Activated T-cell treated with anti-CD3 and anti-CD28 coated beads, Interleukin-2, amount 50 U/mL, for 72 hours (primary cell): ENCODE measurements at places on chromosomes 5 and 9. TPM values are rescaled to one million over a fixed set of nuclear protein-coding genes. Genes with fewer than 3 reads are reported as not detected.

The HNRNPA0 gene
- total RNA-seq: 36.3 TPM

DNA sequence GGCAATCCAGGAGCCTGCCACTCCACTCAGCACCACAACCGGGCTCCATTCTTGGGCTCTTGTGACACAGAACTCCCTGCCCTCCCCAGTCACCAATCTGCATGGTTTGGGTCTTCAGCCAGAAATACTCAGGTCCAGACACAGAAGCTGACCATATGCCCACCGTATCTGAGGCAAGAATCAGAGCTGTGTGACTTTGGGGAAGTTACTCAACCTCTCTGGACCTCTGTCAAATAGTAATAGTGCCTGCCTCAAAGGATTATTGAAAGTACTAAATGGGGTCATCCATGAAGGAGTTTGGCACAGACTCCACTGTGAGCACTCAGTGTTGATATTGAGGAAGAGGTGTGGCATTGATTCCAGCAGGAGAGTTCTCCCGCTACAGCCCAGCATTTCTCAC, 67.5 kb downstream of the PCDH1 start:
- peaks cover 62% of the 10 kb centered on the region for H3K27me3 ChIP-seq
- DNase-seq: no peak
- no peak overlapping the region for H3K27ac ChIP-seq
- H3K36me3 ChIP-seq: no peaks in the 10 kb centered on the region

The OBP2B gene
- total RNA-seq: not detected

DNA sequence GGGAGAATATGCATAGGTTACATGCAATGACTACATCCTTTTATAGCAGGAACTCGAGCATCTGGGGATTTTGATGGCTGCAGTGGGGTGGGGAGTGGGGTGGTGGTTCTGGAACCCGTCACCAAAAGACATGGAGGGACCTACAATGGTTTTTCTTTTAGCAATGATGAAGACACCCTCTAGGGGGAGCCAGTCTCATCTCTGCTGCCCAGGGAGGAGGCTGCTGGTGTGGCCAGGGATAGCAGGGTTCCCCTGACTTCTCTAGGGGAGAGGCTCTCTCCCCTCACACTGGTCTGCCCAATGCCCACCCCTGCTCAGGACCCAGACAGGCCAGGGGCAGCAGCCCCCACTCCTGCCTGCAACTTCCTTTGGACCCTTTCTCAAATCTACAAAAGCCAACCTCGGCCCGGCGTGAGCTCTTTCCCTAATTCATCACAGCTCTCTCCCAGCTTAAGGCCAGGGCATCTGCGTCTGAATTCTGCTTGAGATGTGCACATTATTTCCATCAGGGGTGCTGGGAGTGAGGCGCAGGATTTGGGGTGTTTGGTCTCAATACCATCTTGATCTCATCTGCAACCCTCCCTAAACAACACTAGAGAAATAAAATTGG, 73.6 kb upstream of the RETREG1 start:
- no peaks in the 10 kb centered on the region for H3K36me3 ChIP-seq
- no peaks in the 10 kb centered on the region for H3K27me3 ChIP-seq
- peaks cover 9% of the 10 kb centered on the region for H3K4me1 ChIP-seq
- peak; percentile 14 for DNase-seq

GRCh38 chr5:101160002-101160401, 256.9 kb upstream of the ST8SIA4 start:
- no peak overlapping the region for H3K4me3 ChIP-seq
- H3K27me3 ChIP-seq: no peaks in the 10 kb centered on the region
- peaks cover 3% of the 10 kb centered on the region for H3K36me3 ChIP-seq

The SLC4A9 gene
- 0.07 TPM for total RNA-seq

- no peak overlapping the region for H3K4me3 ChIP-seq
- no peaks in the 10 kb centered on the region for H3K27me3 ChIP-seq
- no peaks in the 10 kb centered on the region for H3K36me3 ChIP-seq
Observed at GRCh38 chr5:147752033-147752432, 30.5 kb downstream of the JAKMIP2 start.

The RUSC2 gene
- 3.8 TPM for total RNA-seq

GRCh38 chr5:65858316-65858715, 68.1 kb upstream of the ERBIN start:
- no peaks in the 10 kb centered on the region for H3K27me3 ChIP-seq
- no peaks in the 10 kb centered on the region for H3K36me3 ChIP-seq
- no peak for DNase-seq

GRCh38 chr5:150361301-150361700, 3.8 kb downstream of the TCOF1 start:
- H3K4me1 ChIP-seq: peaks cover 43% of the 10 kb centered on the region
- H3K4me3 ChIP-seq: no peak overlapping the region
- no peak for DNase-seq
- H3K27ac ChIP-seq: peak overlapping the region; percentile 5
- H3K27me3 ChIP-seq: no peaks in the 10 kb centered on the region

The N4BP3 gene
- total RNA-seq: 5.6 TPM

DNA sequence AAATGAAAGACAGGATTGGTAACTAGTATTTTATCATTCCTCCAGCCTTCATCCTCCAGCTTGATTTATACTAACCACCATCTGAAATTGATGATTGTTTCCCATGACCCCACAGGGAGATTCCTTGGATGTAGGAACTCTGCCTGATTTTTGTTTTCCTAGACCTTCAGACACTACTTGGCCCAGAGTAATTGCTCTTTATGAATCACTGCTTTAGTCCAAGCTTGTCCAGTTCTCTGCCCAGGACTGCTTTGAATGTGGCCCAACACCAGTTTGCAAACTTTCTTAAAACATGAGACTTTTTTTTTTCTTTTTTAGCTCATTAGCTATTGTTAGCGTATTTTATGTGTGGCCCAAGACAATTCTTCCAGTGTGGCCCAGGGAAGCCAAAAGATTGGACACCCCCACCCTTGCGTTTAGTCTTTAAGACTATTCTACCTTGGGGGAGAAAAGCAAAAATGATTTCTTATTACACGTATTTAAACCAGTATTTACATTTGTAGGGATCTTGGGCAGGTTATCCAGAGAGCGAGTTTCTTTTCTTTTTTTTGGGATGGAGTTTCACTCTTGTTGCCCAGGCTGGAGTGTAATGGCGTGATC, 18.4 kb downstream of the BASP1 start:
- no peaks in the 10 kb centered on the region for H3K27me3 ChIP-seq
- no peak overlapping the region for H3K4me3 ChIP-seq
- no peak overlapping the region for H3K27ac ChIP-seq
- H3K36me3 ChIP-seq: no peaks in the 10 kb centered on the region

DNA sequence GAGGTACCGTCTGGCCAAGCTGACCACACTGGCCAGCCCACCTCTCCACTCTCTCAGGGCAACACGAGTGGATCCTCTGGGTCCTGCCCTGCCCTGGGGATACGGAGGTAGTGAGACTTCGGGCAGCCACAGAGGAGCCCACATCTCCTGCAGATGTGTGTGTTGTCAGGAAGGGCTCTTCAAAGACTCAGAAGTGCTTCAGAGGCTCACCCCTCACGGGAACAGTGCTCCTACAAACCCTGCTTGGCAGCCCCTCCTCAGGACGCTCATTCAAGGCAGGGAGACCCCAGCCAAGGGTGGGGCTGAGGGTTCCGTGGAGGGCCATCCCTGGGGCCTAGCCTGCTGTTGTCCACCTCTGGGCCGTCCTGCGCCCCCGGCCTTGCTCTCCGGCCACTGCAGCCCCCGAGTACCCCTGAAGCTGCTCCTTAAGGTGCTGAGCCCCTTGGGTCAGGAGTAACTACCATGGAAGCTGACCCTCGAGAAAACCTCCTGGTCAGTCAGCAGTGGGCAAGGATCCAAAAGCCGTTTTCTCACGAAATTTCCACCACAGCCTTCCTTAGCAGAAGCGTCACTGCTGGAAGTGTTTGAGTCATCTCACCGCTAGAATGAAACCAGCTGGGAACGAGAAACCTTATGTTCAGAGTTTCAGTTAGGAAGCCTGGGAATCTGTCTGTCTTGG, 23.2 kb upstream of the LRRC14B start:
- no peaks in the 10 kb centered on the region for H3K36me3 ChIP-seq
- no peaks in the 10 kb centered on the region for H3K27me3 ChIP-seq
- H3K4me1 ChIP-seq: no peaks in the 10 kb centered on the region
- H3K4me3 ChIP-seq: no peak overlapping the region
- no peak overlapping the region for H3K27ac ChIP-seq
- DNase-seq: no peak

DNA sequence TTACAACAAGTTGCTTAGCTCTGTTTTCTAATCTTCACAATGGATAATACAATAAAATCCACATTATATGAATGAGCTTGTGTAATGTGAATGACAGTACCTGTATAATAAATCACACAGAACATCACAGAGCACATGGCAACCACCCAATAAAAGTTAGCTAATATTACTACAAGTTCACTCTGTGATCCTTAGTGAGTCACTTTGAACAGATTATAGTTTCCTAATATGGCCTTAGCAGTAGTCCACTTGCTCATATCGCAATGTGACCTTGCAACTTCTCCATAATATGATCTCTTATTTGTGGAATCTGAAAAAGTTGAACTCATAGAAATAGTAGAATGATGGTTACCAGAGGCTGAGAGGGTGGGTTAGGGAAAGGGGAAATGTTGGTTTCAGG, 361.3 kb downstream of the PTPRD start:
- no peaks in the 10 kb centered on the region for H3K36me3 ChIP-seq
- no peak overlapping the region for H3K4me3 ChIP-seq
- H3K4me1 ChIP-seq: no peaks in the 10 kb centered on the region
- no peaks in the 10 kb centered on the region for H3K27me3 ChIP-seq
- no peak overlapping the region for H3K27ac ChIP-seq
- no peak for DNase-seq

- no peak overlapping the region for H3K27ac ChIP-seq
- H3K4me3 ChIP-seq: no peak overlapping the region
- H3K27me3 ChIP-seq: peaks cover 46% of the 10 kb centered on the region
- DNase-seq: no peak
- peaks cover 2% of the 10 kb centered on the region for H3K36me3 ChIP-seq
- H3K4me1 ChIP-seq: peaks cover 12% of the 10 kb centered on the region
Observed at GRCh38 chr9:126144603-126145456, 181.8 kb upstream of the MVB12B start.

The TMEFF1 gene
- total RNA-seq: 0.19 TPM

- no peak overlapping the region for H3K27ac ChIP-seq
- H3K4me3 ChIP-seq: no peak overlapping the region
- DNase-seq: no peak
- H3K4me1 ChIP-seq: no peaks in the 10 kb centered on the region
- H3K36me3 ChIP-seq: peaks cover 3% of the 10 kb centered on the region
Observed at GRCh38 chr5:112635771-112636731, 101.6 kb upstream of the APC start.

DNA sequence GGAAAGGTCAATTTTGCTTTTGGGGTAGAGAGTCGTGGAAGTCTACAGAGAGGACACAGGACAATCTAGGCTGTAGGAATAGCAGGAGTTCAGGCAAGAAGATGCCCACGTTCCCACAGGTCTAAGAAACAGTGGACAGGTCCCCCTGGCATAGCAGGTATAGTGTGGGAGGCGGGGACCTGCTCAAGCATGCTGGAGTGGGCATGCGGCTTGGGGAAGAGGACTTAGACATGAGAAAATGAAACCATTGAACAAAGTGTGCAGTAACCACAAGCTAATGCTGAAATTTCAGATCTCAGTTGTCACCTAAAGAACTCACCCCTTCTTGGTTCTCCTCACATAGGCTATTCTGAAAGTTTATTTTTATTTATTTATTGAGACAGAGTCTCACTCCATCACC, 142.8 kb upstream of the EFNA5 start:
- H3K36me3 ChIP-seq: no peaks in the 10 kb centered on the region
- no peak overlapping the region for H3K27ac ChIP-seq
- H3K4me1 ChIP-seq: no peaks in the 10 kb centered on the region
- no peak overlapping the region for H3K4me3 ChIP-seq
- H3K27me3 ChIP-seq: peaks cover 8% of the 10 kb centered on the region
- no peak for DNase-seq

DNA sequence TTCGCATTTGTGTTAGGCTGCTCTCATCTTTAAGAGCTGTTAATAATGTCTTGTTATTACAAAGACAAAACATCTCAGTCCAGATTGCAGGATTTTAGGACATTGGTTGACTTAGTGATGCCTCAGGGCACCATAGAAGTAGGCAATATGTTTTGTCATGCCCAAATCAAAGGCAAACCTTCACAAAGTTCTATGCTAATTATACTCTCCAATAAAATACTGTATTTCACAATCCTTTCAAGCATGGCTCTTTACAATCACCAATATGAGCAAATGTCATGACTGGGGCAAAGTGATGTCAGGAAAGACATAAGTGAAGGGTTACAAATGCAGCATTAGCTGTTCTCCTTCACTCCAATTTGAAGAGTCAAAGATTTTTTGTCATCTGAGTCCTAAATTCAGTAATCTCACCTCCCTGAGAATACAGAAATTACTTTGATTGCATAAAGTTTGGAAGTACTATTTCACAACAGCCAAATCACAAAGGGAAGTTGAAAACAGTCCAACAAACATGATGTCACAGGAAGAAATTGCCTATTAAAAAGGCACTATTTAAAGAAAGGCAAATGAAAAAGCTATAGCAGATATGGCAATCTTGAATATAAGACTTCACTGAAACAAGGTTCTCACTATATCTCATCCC, 303.2 kb downstream of the PRR16 start:
- no peak overlapping the region for H3K4me3 ChIP-seq
- no peak for DNase-seq
- H3K27ac ChIP-seq: no peak overlapping the region
- H3K27me3 ChIP-seq: no peaks in the 10 kb centered on the region
- H3K4me1 ChIP-seq: no peaks in the 10 kb centered on the region

GRCh38 chr9:78866207-78867132, 569.5 kb downstream of the PSAT1 start:
- H3K4me3 ChIP-seq: no peak overlapping the region
- H3K27me3 ChIP-seq: no peaks in the 10 kb centered on the region
- no peak overlapping the region for H3K27ac ChIP-seq
- H3K36me3 ChIP-seq: no peaks in the 10 kb centered on the region
- DNase-seq: no peak

DNA sequence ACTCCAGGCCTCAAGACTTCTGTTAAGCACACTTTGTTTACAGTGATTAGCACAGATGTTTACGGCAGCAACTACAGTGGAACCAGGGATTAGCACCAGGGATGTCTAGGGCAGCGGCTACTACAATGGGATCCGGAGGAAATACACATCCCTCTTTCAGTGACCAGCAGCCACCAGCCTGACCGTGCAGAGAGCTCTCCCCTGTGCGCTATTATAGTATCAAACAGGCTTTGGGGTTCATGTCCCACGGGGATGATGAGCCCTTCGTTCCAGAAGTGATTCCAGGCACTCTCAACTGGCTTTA, 21.5 kb downstream of the GFPT2 start:
- H3K4me1 ChIP-seq: no peaks in the 10 kb centered on the region
- H3K27me3 ChIP-seq: peaks cover 5% of the 10 kb centered on the region
- no peaks in the 10 kb centered on the region for H3K36me3 ChIP-seq
- DNase-seq: no peak
- no peak overlapping the region for H3K4me3 ChIP-seq

- no peak overlapping the region for H3K27ac ChIP-seq
- H3K4me1 ChIP-seq: no peaks in the 10 kb centered on the region
Observed at GRCh38 chr5:33425314-33425713, 15.5 kb upstream of the TARS1 start.

The TMEM252 gene
- not detected for total RNA-seq

The SAXO1 gene
- not detected for total RNA-seq

The IL3 gene
- total RNA-seq: 6.2 TPM
